ENCODE measurements at places on chromosomes 1 and 21.

GRCh38 chr1:225577241-225577640, 75.7 kb downstream of the ENAH start:
- peaks cover 12% of the 10 kb centered on the region for H3K4me1 ChIP-seq
- no peak for DNase-seq
- no peaks in the 10 kb centered on the region for H3K27me3 ChIP-seq
- no peak overlapping the region for H3K27ac ChIP-seq

- H3K4me1 ChIP-seq, result peaks cover 4% of the 10 kb centered on the region
- H3K27me3 ChIP-seq, result peaks cover 25% of the 10 kb centered on the region
- no peak overlapping the region for H3K27ac ChIP-seq
- H3K4me3 ChIP-seq, result no peak overlapping the region
- H3K36me3 ChIP-seq, result no peaks in the 10 kb centered on the region
Measured at GRCh38 chr1:3558036-3558726, 53.1 kb downstream of the MEGF6 start.

DNA sequence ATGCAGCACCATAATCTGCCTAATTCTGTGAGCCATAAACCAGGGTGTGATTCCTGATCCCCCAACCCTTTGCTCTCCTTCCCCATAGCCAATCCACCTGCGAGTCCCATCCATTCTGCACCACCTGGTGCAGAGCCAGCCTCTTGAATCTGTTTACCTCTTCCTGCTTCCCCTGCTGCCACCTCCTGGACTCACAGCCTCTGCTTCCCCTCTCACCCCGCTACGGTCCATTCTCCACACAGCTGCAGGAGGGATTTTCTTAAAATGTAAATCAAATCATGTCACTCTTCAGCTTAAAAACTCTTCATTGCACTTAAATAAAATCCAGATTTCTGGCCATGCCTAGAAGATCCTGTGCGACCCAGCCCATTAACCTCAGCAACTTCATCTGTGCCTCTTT, 186.7 kb downstream of the FOXD2 start:
- H3K36me3 ChIP-seq, result no peaks in the 10 kb centered on the region
- DNase-seq, result no peak
- no peak overlapping the region for H3K27ac ChIP-seq
- no peaks in the 10 kb centered on the region for H3K4me1 ChIP-seq

- DNase-seq, result peak; percentile 40
- H3K27ac ChIP-seq, result no peak overlapping the region
- peaks cover 3% of the 10 kb centered on the region for H3K27me3 ChIP-seq
- no peak overlapping the region for H3K4me3 ChIP-seq
- H3K36me3 ChIP-seq, result no peaks in the 10 kb centered on the region
- no peaks in the 10 kb centered on the region for H3K4me1 ChIP-seq
Measured at GRCh38 chr1:110495926-110496600, 22.9 kb downstream of the KCNA10 start.

- H3K27ac ChIP-seq, result no peak overlapping the region
- DNase-seq, result no peak
- no peaks in the 10 kb centered on the region for H3K36me3 ChIP-seq
- no peaks in the 10 kb centered on the region for H3K27me3 ChIP-seq
- H3K4me1 ChIP-seq, result no peaks in the 10 kb centered on the region
- no peak overlapping the region for H3K4me3 ChIP-seq
Measured at GRCh38 chr21:17758683-17759082, 60.5 kb downstream of the C21orf91 start.

DNA sequence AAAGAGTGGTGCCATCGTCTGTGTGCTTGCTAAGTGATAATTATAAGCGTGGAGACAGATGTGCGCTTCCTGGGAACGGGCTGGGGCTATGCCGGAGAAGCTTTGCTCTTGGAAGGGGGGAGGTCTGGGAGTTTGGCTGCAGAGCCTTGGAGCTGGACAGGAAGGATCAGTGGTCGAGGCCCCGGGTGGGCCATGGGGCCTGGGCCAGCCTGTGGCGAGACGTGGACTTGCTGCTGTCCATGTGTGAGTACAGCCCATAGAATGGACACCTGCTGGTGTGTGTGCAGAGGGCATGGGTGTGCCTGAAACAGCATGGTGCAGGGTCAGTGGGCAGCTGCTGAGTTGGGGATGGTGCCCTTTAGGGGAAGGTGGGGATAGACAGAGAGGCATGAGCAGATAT, 121.3 kb downstream of the PCBP3 start:
- H3K4me3 ChIP-seq, result no peak overlapping the region
- H3K27me3 ChIP-seq, result no peaks in the 10 kb centered on the region
- H3K4me1 ChIP-seq, result peaks cover 13% of the 10 kb centered on the region
- H3K27ac ChIP-seq, result no peak overlapping the region
- H3K36me3 ChIP-seq, result no peaks in the 10 kb centered on the region

GRCh38 chr1:49016030-49016977, 239.6 kb upstream of the BEND5 start:
- peak; percentile 42 for DNase-seq
- H3K4me3 ChIP-seq, result no peak overlapping the region
- no peaks in the 10 kb centered on the region for H3K4me1 ChIP-seq
- no peaks in the 10 kb centered on the region for H3K27me3 ChIP-seq
- no peak overlapping the region for H3K27ac ChIP-seq

All from astrocyte (in vitro differentiated cells and primary cell).